ENCODE measurements at places on chromosomes 7 and 10.
A peak's percentile ranks its signal among the peaks of the same experiment; 100 is the strongest.

GRCh38 chr10:69912589-69912988 lies 110.9 kb downstream of the COL13A1 start:
- no peak for DNase-seq

DNA sequence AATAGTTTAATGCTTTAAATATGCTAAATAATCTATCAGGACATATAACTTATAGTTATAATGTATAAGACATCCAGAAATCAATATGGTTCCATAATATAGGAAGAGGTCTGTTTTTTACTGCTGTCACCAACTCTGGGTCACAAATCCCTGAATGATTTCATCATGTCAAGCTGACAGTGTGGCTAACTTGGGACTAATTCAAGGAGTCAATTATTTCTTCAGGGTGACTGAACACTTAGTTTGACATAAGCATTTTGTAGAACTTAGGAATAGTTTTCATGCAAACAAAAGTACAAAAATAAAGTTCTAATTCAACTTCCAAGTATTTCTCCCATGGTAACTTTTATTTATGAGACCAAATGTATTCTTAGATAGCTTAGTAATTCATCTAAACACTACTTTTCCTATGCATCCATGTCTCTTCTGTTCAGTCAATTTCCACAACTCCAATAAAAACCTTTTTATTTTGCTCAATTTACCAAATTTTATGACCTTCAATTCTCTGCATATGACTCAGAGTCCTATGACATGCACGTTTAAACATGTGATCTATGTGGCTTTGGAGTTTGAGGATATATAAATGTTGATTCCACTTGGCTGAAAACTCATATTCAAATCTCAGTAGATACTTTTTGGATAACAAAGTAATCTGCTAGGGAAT lies 40.3 kb upstream of the GNAT3 start:
- DNase-seq, result no peak

DNA sequence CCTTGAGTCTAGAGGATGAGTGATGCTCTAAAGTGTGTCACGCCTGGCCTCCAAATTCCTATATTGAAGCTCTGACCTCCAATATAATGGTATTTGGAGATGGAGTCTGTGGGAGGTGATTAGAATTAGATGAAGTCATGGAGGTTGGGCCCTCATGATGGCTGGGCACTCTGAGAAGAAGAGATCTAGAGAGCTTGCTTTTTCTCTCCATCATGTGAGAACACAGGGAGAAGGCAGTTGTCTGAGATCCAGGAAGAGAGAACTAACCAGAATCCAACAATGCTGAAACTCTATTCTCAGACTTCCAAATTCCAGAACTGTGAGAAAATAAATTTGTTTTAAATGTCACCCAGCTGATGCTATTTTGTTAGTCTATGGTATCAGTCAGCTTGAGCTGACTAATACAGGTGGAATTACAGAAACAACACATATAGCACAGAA lies 15.1 kb downstream of the RNF216 start:
- DNase-seq, result no peak

- no peak for DNase-seq
Observed at GRCh38 chr10:12635127-12635541, 285.8 kb downstream of the CAMK1D start.

DNA sequence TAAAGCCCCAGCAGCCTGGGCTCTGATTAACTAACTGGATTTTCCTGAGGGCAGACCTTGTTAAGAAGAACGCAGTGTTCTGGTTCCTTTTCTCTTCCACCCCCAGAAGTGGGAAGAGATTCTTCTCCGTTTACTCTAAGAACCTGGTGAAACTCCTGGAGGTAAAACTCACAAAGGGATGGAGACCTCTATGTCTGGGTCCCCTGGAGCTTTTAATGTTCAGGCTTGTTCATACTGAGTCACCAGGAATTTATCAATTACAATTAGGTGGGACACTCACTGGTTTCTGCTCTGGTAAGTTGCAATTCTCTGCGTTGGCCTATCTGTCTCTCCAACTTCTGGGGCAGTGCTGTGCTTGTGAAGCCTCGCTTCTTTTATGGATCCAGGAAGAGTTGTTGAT lies 73.3 kb upstream of the CACNB2 start:
- no peak for DNase-seq

- DNase-seq, result no peak
Observed at GRCh38 chr10:103627111-103627892, 133.8 kb downstream of the NEURL1 start.

DNA sequence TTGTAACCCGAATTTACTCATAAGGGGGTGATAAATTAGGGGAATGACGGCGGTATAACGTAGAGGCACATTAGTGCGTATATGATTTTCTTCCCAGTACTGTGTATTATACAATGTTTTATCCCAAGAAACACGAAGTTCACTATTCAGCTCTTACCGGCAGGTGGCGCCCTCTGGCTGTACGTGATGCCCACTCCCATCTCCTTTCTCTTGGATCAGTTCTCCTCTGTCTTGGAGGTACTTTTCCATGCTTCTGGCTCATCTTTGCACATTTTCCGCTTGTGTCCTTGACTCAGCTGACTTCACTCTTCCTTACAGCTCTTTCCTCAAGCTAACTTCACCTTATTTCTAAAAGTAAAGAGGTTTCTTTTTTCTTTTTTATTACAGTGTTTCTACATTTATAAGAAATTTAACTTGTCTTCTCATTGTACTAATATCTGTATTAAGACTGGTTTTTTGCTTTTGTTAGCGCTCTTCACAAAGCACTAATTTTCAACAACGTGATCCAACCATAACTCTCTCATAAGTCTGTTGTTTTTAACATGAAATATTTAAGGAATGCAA lies 21.3 kb downstream of the TMEM176B start:
- DNase-seq, result peak; percentile 60

DNA sequence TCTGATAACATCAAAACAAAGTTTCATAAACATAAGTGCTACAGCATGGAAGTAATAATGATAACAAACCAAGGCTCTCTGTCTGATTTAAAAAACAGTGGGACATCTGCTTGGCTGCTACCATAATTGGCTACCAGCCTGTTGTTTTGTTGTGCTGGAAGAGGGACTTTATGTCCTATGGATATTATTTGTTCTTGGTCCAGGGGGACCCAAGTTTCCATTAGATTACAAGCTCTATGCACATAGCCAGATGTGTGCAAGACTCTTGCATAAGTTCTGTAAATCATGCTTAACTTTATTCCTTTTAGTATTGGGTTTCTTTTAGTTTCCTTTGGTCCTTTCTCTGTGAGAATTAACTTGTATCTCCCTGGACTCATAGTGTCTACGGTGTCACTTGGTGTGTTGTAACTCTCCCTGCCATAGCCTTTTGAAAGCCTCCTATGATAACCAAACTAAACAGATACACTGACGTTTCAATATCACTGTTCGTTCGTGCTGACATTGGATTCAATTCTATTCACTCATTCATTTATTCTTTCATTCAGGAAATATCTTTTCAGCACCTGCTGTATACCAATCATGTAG lies 41.4 kb upstream of the CD36 start:
- no peak for DNase-seq

DNA sequence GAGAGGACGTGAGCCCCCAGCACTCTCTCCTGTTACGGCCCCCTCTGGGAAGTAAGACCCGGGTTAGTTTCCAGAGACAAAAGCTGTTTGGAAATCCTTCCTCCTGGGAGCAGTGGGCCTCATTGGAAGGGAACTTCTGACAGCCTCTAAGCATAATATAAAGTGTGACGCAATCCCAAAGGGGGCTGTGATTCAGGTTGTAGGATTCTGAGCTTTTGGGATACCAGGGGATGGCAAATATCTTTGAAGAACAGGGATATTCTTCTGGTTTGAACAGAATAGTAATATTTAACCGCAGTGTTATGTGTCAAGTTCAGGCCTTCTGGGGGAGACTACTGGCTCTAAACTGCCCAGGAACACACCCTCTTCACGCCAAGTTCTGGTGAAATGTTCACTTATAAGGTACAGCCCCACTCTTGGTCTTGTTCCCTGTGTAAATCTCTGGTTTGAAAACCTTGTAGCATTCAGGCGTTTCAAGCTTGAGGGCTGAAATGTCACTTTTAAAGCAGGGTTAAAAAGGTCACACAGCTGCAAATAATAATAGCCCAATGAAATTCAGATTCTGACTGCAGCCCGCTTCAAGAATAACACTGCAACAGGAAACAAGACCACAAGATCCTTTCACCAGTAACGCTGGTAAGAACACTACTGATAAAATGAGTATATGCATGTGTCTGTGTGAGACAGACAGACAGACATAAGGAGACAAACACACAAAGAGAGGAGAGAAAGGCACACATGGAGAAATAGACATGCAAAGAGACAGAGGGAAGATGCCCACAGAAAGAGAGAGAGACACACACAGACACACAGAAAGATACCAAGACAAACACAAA lies 69.0 kb downstream of the CREB5 start:
- no peak for DNase-seq

DNA sequence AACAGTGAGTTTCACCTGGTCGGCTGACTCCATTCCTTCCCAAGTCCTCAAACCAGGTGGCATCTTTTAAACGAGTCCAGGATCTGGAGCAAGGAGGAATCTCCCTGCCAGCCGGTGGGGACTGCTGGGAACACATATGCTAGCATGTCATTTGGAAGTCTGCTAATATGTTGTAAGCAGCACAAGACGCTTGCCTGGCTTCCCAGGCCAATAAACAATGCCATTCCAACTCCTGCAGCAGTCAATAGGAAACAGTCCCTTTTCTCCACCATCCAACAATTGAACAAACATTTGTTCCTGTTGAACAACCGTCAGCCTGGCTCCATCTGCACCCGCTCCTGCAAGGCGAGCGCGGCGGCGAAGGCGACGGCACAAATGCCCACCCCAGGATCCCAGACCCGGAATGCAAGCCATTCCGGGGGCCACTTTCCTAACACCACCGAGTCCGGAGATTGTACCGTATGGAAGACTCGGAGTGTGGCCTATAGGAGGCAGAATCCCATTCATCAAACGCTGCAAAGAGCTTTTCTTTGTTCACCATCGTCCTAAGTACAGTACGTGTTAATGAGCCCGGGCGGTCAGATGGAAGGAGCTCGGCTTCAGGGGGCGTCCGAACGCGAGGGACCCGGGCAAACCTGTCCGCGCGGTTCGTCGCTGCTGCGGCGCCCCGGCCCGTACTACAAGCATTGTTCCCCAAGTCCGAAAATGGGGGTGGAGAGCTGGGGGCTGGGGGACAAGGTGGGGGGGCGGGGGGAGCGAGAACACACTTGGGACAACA lies 1.6 kb downstream of the FAM53B start:
- DNase-seq, result no peak

- DNase-seq, result no peak
Observed at GRCh38 chr7:156490021-156490800, 150.4 kb upstream of the RNF32 start.

DNA sequence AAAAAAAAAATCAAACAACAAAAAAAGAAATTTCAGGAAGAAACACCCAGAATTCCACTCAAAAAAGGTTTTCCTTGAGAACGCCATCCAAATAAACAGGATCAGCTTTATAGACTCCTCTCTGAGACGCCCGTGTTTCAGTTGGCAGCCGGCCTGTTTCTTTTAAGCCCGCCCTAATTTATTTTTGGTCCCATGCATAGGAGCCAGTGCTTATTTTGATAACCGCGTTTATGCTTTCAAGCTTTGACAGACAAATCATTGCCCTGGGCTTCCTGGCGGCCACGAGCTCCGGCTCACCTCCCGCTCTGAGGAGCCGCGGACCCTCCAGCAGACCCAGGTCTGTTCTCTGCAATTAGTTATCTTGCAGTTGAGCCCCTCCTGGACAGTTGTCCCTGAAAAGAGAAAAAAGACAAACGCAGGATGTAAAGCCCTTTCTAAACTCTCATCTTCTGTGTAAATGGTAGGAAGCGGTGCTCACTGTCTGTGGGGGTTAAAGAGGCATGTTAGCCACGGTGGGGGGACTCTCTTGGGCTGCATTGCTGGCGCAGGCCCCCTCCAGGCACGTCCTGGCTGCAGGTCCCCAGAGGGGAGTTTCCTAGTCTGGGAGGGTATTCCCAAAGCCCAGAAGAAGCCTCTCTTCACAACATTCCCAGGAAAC lies 22.2 kb upstream of the UNCX start:
- DNase-seq, result no peak

DNA sequence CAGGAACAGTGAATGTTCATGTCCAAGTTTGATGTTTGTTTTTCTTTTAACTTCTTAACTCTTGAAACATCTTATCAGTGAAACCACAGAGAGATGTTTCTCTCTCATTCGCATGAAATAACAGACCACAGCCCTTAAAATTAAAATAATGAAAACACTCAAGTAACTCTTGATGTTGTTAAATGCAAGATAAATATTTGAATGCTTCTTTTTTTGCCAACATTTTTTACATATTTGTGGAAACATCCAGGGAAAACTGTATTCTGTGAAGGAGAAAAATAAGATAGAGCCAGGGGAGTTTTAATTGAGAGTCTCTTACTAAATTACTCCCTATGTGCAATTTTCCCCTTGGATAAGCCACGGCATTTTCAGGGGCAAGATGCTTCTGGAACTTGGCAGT lies 361.8 kb upstream of the MGMT start:
- DNase-seq, result no peak

DNA sequence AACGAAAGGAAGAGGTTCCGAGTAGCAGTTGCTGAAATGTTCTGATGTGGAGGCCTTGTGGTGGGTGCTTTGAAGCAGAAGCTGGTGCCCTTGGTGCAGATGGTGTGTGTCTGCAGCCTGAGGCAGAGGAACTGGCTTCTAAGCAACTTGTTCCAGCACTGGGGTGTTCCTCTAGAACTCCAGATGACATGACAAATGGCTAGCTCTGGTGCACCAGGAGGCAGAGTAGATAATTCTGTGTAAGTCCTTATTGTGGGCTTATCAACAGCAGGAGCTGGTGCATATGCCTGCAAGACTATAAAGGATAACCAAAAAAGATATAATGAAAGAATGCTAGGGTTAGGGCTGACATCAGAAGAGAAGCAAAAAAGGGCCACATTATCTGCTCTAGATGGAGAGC lies 76.5 kb downstream of the ARL5B start:
- no peak for DNase-seq

GRCh38 chr10:132664883-132665282 lies 121.1 kb downstream of the NKX6-2 start:
- no peak for DNase-seq

DNA sequence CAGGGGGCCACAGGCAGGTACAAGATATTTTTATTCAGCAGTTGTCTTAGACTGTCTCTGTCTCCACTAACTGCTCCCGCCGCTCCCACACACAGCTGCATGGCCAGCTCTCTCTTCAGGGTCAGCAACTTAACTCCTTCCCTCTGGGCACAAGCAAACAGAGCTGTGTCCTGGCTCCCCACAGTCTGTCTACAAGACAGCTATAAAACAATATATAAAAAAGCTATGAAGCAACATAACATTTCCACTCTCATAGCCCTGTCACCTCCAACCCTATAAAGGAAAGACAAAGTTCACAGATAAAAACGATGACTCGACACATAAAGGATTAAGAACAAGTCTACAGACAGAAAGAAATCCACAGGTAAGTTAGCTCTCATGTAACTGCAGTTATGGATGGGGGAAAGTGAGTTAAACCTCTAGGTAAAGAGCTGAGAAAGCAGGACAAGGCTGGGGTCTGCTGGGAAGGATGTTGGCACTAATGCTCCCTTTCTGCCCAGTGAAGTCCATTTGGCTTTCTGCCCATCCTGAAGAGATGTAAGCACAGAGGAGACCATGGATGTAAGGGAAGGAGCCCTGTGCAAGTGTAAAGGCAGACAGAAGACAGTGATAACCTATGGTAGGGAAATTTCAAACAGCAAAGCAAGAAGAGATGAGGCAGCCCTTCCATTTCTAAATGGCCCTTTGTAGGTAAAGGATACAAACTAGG lies 27.0 kb downstream of the RAPGEF5 start:
- no peak for DNase-seq
